ENCODE measurements at places on chromosomes 13 and 19.
A peak's percentile ranks its signal among the peaks of the same experiment; 100 is the strongest.

GRCh38 chr13:59450229-59450628 lies 713.5 kb downstream of the DIAPH3 start:
- no peak for DNase-seq

DNA sequence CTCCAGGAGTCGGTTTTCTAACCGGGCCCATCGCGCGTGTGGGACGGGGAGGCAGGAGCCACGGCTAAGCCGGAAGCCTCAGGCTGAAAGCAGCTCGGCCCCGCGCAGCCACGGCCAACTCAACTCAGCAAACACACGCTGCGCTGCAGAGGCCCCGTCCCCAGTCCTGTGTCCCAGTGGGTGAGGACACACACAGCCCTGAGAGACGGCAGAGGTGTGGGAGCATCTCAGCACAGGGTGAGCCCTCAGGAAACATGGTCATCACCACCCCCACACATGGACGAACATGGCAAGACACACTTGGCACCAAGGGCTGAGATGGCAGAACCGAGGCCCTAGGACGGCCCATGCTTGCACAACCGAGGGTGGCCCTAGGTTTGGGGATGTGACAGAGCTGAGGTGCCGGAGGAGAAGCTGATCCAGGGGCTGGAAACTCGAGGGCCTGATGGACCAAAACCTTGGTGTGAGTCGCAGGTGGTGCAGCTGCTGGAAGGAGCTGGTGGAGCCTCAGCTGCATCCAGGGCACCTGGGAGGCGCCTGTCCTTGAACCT lies 29.0 kb upstream of the C13orf46 start:
- DNase-seq, result no peak

GRCh38 chr13:74710006-74710405 lies 575.8 kb upstream of the KLF12 start:
- peak; percentile 59 for DNase-seq

DNA sequence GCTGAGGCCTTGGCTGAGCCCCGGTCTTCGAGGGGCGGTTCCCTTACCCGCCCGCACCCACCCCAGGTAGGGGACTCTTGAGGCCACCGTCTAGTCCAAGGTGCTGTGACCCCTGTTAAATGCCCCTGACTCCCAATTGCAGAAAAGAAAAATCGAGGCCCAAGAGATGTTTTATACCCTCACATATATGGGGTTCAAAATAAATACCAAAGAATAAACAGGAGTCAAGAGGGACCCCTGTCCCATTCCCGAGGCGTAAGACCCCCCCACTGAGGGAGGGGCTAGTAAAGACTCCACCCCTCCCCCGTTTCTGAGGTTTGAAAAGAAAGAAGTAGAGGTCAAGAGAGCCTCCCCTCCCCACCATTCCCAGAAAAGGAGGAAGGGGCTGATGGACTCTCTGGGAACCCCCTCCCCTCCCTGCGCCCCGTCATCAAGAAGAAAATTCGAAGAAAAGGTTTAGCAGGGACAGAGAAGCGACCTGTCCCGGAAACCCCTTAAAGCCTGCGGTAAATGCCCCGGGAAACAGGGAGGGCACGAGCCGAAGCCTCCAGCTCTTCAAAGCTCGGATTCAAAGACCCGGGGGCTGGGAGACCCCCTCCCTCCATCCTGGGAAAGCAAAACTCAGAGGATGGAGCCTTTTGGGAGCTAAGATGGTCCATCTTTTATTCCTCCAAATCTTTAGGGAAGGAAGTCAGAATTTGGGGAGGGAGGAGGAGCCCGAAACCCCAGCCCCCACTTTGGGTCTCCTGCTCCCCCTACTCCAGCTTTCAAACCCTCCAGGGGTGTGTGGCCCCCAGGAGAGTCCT lies 755 bp upstream of the RAB3A start:
- no peak for DNase-seq

GRCh38 chr13:110705356-110705825 lies 525 bp downstream of the CARS2 start:
- DNase-seq, result peak; percentile 20

GRCh38 chr13:30577401-30577852 lies 40.3 kb upstream of the USPL1 start:
- peak; percentile 78 for DNase-seq

- no peak for DNase-seq
Observed at GRCh38 chr13:85223883-85224656, 575.1 kb downstream of the SLITRK6 start.

DNA sequence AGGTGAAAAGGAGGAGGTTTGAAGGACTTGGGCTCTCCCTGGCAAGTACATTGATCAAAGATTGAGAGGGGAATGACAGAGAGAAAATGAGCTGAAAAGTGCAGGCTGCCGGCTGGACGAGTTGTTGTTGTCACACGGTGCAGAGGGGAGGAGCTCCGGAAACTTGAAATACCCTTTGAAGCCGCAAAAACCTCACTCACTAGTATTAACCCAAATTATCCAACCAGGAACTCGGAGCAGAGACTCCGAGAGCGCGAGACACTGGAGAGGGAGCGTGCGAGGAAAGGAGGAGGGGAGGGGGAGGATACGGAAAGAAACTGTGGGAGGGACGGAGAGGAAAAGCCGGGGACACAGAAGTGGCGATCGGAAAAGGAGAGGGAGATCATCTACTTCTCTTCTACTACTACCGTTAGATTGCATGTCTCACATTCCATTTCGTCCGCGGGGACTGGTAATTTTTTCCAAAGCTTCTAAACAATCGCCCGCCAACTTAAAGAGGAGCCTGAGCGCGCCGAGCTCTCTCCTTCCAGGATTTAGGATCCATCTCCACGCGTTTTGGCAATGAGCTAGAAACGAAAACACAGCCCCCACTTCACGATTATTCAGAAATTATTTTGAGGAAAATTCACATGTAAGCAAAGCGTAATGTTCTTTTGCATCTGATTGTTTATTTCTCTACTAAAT lies at the start of gene DACH1:
Gene DACH1 (minus strand): TSS at position 74 of the 684 bp plus-strand sequence.
- peak; percentile 62 for DNase-seq

DNA sequence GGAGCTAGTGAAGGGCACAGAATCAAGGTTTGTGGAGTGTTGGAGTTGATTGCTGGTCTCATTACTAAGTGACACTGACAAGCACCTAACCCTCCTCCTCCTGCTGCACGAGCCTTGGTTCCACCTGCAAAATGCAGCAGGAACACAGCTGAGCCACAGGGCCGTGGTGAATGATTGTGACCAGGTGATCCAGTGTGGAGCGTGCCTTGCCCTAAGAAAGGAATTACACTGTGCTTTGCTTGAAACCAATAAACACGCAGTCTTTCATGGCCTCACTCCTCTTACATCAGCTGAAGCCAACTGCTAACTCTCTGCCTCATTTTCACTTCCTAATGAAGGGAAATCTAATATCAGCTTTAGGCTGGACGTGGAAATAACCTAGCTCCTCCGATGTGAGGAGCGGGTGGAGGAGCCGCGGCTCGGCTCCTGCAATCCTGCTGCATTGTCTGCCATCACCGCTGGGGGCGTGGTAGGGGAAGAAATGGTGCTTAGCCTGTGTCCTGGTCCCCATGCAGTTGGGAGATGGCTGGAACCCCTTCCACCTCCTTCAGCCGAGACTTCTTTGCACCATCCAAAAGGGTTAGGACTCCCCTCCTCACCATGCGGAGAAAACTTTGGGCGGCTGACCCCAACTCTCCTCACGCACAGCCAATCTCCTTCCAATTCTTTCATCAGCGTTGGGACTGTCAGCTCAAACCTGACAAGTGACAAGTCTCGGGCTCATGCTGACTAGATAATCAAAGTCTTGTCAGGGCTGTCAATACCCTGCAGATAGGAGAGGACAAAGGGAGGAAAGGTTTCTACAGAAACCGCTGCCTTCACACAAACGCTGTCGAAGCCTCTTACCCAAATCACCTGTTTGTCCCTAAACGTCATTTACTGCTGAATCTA lies 427.9 kb downstream of the ZNF536 start:
- DNase-seq, result peak; percentile 10

DNA sequence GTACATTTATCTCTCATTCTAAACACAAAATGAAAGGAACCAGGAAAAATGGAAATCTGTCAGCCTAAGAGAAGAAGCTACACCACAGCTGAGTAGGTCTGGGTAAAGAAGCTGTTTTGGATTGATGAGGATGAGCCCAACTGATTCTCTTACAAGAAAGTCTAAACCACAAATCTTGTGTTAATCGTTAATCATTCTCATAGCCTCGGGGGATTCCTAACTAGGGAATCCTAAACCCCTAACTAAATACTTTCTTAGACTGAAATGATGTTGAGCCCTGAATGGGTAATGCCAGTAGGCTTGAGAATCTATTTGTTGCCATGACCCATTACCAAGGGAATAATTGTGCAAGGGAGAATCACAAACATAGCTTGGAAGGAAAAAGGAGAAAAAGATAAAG lies 327.5 kb upstream of the SPRY2 start:
- no peak for DNase-seq

DNA sequence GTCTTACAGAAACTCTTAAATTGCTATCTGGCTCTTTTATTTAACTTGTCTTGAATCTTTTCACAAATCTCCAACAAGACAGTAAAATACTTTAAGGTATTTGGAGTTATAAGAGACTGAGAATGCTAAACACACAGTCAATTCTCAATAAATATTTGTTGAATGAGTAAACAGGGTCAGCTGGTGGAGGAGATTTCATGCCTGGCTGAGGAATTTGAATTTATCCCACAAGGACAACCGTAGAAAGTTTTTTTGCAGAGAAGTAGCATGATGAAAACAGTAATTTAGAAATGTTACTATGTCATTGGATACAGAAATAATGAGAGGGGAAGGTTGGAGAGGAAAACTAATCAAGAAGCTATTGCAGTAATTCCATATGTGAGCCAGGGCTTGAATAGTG lies 1223.7 kb downstream of the PCDH17 start:
- DNase-seq, result no peak

- DNase-seq, result no peak
Observed at GRCh38 chr13:41502673-41503072, 45.3 kb downstream of the RGCC start.

- DNase-seq, result no peak
Observed at GRCh38 chr19:45629704-45630103, 9.5 kb downstream of the EML2 start.

DNA sequence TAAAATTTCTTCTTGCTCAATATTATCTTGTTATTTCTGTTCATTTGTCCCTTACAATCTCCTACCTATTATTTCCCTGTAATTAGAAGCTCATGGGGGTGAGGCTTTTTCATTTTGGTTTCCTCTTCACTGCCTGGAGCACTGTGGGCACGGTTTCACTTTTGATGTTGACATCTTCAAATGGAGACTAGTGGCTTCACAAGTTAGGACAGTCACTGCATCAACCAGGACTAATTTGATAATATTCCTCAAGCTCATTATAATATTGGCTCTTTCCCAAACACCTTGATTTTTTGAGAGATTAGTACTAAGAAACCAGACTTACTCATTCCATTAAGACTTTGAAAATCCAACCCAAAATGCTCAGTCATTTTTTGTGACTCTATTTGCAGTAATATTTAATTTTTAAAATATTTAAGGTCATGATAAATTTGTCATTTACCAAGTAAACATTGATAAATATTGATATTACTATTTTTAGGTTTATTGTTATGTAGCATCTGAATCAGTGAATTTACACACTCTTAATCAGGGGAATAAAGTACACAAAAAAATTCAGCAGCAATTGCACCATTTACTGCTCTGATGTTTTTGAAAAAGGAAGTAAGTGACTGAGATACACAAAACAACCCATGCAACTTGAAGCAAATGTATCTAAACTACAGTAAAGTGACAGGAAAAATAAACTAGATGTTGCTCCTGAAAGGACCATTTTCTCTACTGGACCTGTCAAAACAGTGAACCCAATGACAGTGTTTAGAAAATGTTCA lies 28.8 kb upstream of the RCBTB2 start:
- no peak for DNase-seq

GRCh38 chr13:68745502-68745901 lies 1362.1 kb upstream of the ATXN8OS start:
- no peak for DNase-seq

DNA sequence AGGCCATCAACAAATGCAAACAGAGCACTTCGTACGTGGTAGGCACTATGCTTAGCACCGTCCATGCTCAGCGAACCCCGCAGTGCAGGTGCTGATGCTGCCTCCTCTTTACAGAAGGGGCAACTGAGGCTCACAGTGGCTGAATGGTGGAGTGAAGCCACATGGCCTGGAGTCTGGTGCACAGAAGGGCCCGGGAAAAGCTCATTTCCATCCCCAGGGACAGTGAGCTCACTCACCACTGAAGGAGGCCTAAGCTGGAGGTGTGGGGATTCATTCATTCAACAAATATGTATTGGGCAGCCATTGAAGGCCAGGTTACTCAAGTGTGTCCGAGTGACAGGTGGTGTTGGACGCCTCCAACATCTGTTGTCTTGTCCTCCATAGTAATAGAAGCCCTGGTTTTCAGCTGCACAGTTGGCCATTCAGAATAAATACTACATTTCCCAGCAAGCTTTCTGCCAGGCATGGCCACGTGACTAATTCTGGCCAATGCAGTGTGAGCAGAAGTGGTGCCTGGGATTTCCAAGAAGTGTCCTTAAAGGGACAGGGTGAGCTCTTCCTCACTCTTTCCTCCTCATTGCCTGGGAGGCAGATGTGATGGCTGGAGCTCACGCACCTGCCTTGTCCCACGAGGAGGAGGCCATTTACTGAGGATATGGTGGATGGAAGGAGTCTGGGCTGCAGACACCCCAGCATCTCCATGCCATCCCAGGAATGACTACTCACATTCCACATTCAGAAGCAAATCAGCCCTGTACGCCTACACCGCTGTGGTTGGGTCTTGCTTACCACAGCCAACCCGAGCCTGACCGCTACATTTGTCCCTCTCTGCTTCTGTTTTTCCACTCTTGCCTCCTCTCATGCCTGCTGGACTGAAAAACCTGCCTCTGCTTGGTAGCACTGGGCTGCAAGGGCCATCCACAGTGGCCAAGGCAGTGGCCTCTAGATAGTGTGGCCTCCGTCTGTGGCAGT lies 2.3 kb upstream of the ZNRF4 start:
- DNase-seq, result no peak

DNA sequence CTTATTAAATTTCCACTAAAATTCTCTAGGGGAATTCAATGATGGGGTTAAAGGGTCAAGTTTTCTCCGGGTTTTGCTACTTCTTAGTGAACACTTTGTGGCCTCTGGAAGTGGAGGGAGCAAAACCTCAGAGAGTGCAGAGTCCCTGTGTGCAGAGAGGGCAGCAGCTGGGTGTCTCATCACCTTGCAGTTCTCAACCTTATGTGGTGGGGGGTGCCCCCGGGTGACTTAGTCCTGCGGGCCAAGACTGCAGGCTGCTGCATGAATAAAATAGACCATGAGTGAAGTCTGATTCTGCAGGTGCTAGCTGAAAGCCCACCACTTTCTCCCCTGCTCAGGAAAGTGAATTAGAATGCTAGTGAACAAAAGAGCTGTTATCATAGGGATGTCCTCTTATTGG lies 191.6 kb downstream of the DLEU7 start:
- DNase-seq, result no peak

DNA sequence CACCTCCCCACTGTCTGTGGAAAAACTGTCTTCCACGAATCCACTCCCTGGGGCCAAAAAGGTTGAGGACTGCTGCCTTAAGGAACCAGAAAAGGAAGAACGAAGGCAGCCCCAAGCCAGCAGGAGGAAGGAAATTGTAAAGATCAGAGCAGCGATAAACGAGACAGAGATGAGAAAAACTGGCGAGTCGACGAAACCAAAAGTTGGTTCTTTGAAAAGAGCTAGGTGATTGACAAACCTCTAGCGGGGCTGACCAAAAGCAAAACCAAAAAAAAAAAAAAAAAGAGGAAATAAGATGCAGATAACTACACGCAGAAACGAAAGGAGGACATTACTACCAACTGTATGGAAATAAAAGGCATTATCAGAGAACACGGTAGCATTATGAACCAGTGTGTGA lies 76.9 kb downstream of the GADD45B start:
- peak; percentile 27 for DNase-seq

All from cardiac fibroblast (primary cell).